H1 (cell line): ENCODE measurements at places on chromosomes 11 and 22. TPM values are rescaled to one million over a fixed set of nuclear protein-coding genes. Genes with fewer than 3 reads are reported as not detected.

DNA sequence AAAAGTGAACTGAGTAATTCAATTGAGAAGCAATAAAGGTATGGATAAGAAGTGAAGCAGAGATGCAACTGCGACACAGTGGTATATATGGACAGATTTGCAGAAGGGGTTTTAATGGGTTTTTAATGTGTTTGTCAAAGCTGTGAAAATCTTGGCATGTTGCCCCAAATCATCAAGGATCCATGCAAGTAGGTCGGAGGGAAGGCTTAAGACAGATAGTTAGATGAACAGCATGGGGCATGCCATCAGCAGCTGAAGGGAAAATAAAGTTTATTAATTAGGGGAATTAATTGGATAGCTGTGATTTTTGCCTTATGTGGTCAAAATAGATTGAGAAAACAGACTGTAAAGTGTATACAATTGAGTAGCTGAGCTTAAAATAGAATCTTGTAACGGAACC lies 840.1 kb downstream of the JRKL start:
- DNase-seq, result no peak

- DNase-seq, result no peak
These were observed at the start of gene ANO1 for GRCh38 chr11:70078095-70078780. Gene ANO1, plus strand, starts transcription at chr11:70078317. Its CDS starts 290 bp downstream, at chr11:70078607.

APOA4 gene
- total RNA-seq, result not detected in 2 replicates

ALDH3B2 gene
- total RNA-seq, result not detected in 2 replicates

TNRC6B gene
- 45.5 and 48.9 TPM in 2 replicates for total RNA-seq
